Adrenal gland (tissue), 19 donors: ENCODE measurements at places on chromosomes 1 and 21. TPM values are rescaled to one million over a fixed set of nuclear protein-coding genes. Genes with fewer than 3 reads are reported as not detected.

The EDARADD gene
- total RNA-seq, result 0.22 TPM

The COL8A2 gene
- 2.8 TPM for total RNA-seq

The TMEM52 gene
- total RNA-seq, result 88.3 TPM

The ARID1A gene
- 47.7 TPM for total RNA-seq

The RGS4 gene
- total RNA-seq, result 30.7 TPM

DNA sequence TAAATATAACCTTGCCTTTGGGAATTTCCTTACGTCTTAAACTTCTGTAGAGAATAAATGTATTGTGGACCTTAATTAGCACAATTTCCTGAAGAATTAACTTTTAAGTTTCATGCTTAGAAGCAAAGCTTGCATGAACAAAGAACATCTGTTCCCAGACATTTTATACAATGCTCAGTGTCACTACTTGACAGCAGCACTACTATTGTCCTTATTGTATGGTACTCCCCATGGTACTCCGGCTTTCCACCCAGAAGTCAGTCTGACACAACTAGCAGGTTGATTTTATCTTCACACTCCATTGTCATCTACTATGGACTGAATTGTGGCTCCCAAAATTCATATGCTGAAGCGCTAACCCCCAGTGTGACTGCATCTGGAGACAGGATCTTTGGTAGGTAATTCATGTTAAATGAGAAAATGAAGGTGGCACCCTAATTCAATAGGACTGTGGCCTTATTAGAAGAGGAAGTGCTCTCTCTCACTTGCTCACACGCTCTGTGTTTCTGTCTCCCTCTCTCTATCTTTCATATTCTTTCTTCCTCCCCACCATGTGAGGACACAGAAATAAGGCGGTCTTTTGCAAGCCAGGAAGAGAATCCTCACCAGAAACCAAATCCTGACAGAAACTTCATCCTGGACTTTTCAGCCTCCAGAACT is 10.7 kb upstream of the OR2B11 start:
- no peaks in the 10 kb centered on the region for H3K27me3 ChIP-seq
- no peak for DNase-seq
- no peak overlapping the region for H3K4me3 ChIP-seq
- no peak overlapping the region for H3K27ac ChIP-seq
- no peaks in the 10 kb centered on the region for H3K36me3 ChIP-seq
- no peaks in the 10 kb centered on the region for H3K4me1 ChIP-seq

- no peaks in the 10 kb centered on the region for H3K36me3 ChIP-seq
- H3K4me1 ChIP-seq, result peaks cover 5% of the 10 kb centered on the region
- no peak overlapping the region for H3K27ac ChIP-seq
These were observed 93.8 kb downstream of the USP25 start for GRCh38 chr21:15823486-15824150.

GRCh38 chr1:116558140-116558549 is 12.7 kb downstream of the CD58 start:
- H3K36me3 ChIP-seq, result no peaks in the 10 kb centered on the region
- no peak overlapping the region for H3K4me3 ChIP-seq
- no peaks in the 10 kb centered on the region for H3K27me3 ChIP-seq
- H3K4me1 ChIP-seq, result no peaks in the 10 kb centered on the region
- no peak overlapping the region for H3K27ac ChIP-seq
- DNase-seq, result no peak

DNA sequence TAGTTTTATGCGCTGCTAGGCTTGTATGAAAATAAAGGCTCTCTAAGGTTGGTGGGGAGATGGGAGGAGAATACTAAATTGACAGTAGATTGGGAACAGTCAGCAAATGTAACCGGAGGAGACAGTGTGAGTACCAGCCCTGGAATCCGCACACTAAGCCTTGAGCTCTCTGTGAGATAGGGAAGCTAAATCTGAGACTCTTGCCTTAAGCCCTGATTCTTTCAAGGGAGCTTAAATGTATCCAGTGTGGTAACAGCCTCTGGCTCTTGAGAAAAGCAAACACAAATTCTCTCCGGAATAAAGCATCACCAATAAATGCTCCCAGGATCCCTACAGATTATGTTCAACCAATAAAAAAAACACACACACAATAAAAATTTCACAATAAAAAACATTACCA is 33.0 kb upstream of the PDPN start:
- H3K27ac ChIP-seq, result no peak overlapping the region
- no peaks in the 10 kb centered on the region for H3K27me3 ChIP-seq
- no peak overlapping the region for H3K4me3 ChIP-seq
- H3K36me3 ChIP-seq, result no peaks in the 10 kb centered on the region
- no peaks in the 10 kb centered on the region for H3K4me1 ChIP-seq
